ENCODE measurements at places on chromosomes 13 and 19.

GRCh38 chr19:2481466-2481865 lies 5.5 kb downstream of the GADD45B start:
- no peak for DNase-seq

- DNase-seq, result no peak
Measured at GRCh38 chr13:87123987-87124784, 547.0 kb upstream of the SLITRK5 start.

DNA sequence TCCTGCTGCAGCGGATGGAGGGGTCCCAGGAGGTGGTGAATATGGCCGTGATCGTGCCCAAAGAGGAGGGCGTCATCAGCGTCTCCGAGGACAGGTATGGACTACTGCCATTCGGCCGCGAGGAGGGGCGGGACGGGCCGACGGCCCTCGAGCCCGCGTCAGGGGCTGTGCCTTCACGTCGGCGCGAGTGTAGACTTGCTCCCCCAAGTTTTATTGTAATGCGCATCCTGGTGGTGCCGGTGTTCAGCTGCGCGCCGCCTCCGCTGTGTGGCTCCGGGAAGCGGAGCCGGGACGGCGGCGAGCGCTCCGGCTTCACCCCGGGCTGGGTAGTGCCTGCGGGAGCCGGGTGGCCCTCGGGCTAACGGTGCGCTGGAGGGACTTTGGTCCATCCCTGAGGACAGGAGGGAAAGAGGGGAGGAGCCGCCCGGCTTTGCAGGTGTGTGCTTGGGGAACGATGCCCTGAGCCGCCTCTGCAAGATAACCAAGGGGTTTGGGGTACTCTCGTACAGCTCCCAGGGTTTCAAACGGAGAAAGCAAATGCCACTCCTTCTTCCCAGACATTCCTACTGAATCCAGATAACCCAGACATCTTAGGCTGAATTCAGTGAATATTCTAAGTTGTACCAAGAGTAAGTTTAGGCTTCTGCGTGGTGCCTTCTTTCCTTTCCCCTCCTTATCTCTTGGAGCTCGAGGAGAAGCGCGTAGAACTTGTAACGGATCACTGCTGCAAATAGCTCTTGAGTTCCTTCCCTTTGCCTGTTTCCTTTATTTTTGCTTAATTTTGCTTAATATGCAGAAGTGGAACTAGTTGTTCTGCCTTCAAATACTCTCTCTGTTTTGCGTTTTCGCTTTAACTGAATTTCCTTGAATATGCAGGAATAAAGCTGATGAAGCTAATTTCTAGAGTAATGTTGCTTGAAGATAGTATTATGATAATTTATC lies 740 bp downstream of the WDFY2 start:
- peak; percentile 63 for DNase-seq

- no peak for DNase-seq
Measured at GRCh38 chr13:48949566-48950500, 25.9 kb upstream of the FNDC3A start.

DNA sequence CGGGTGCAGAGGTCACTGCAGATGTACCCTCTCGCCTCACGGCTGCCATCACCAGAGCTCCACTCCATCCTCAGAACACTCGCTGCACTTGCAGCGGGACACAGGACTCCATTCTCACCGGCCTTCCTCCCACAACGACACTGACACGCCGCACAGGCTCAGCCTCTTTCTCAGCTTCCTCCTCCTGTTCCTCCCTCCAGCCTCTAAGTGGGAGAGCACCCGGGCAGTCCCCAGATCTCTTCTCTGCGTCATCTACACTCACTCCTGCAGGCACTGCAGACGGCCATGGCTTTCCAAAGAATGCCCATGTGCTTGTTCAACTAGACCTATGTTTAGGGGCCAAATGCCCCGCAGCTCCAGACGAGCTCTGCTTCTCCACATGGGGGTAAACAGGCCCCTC lies 14.3 kb upstream of the FKRP start:
- no peak for DNase-seq

Measured in NCI-H524 (cell line).